ENCODE measurements at places on chromosomes 1 and 21.

DNA sequence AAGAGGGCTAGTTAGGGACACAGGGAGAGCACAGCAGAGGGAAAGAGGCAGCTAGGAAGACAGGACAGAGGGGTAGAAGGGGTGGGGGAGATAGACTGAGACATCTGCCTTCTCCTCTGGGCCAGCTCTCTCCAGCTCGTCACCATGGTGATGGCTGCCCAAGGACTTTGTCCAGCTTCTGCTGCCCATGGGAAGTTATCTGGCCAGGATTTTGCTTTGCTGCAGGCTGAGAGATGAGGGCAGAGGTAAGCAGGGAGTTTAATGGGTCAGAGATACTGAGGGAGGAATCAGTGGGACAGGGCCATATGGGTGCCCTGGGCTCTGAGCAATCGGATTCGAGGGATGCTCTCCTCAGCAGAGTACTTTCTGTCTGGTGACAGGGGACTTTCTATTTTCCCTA lies 34.5 kb upstream of the GPR37L1 start:
- no peak for DNase-seq

DNA sequence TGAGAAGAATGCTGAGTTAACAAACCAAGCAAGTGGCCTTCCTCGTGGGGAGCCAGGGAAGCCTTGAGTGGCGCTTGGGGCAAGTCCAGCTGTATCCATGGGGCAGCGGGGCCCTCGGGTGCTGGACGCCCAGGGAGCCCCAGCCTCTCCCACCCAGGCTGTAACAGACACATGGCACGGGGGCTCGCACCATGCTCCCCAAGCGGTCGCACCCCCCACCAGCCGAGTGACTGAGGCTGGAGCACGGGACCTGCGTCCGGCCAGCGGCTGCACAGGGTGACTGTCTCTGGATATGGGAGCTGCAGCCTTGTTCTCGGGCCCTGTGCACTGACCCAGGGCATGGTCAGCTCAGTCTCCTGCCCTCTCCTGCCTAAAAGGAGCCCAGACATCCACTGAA lies 53.9 kb upstream of the ACTRT2 start:
- no peak for DNase-seq

GRCh38 chr21:34553151-34553952 lies 41.3 kb upstream of the KCNE1 start:
- DNase-seq: no peak

GRCh38 chr21:29793712-29794111 lies 146.1 kb downstream of the GRIK1 start:
- no peak for DNase-seq

DNA sequence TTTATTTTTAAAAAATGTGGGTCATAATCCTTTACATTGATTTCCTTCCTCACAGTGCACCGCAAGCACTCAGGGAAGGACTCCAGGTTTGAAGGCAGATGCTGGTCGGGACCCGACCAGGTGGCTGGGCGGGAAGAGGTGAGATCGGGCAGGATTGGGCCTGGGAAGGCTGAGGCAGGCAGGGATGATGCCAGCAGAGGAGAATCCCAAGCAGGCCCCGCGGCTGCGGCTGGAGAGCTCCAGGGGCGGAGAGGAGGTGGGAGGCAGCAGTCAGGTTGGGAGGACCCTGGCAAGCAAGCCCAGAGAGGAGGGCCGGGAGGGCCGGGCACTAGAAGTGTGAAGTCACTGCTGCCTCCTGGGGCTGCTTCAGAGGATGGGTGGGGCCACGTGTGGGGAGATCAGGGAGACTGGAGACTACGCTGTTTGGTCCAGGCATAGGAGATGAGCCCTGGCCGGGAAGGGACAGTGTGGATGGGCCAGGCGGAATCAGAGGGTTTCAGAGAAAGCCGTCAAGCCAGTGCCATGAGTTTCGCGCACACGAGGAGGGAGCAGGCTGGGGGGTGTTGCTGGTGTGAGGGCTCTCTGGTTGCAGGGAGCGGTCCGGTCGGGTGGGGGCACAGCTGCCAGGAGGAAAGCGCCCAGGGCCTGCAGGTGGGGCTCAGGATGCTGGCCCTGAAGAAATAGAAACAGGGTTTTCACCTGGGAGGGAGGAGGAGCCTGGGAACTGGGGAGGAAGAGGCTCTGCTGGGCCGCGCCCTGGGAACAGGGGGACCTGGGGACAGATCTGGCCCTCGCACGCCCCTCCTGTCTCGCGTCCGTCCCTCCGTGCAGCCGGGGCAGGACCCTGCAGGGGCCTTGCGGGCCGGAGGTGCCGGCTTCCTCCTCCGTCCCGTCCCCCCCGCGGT lies 888 bp upstream of the COL18A1 start:
- DNase-seq: no peak

- no peak for DNase-seq
These were observed 11.6 kb downstream of the SELP start for GRCh38 chr1:169618367-169618766.

DNA sequence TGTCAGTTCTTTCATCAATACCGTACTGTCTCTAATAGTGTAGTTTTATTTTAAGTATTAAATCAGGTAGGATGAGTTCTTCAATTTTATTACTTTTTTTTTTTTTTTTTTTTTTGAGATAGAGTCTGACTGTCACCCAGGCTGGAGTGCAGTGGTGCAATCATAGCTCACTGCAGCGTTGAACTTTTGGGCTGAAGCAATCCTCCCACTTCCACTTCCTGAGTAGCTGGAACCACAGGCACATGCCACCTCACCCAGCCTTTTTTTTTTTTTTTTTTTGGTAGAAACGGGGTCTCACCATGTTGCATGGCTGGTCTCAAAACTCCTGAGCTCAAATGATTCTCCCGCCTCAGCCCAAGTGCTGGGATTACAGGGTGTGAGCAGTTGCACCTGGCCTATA lies 44.3 kb downstream of the INAVA start:
- DNase-seq: no peak

GRCh38 chr1:190975827-190976226 lies 498.2 kb upstream of the BRINP3 start:
- no peak for DNase-seq

DNA sequence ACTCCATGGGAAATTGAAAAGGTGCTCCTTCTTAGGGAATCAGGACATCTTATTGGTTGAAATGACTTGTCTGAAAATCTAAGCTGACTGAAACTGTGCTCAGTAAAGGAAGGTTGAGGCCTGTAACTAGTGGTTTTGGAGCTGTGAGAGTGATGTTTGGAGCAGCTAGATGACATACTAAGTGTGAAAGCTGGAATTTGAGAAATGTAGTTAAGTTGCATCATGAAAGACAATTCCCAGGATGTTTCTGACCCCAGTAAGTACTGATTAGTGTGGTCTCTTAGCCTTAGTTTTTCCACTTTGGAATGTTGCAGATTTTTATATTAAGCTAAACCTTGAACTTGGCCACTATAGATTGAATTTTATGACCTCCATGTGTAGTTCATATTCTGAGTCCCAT lies 154.9 kb downstream of the PAPPA2 start:
- no peak for DNase-seq

DNA sequence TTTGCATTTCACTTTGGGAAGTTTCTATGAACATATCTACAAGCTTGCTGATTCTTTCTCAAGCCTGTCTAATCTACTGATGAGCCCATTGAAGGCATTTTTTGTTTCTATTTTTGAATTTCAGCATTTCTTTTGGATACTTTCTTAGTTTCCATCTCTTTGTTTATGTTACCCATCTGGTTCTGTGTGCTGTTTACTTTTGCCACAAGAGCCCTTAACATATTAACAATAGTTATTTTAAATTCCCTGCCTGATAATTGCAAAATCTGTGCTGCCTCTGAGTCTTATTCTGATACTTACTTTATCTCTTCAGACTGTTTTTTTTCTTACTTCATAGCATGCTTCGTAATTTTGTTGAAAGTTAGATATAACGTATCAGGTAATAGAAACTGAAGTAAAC lies 75.8 kb upstream of the ZRANB2 start:
- no peak for DNase-seq

GRCh38 chr1:248751142-248751541 lies 4.4 kb downstream of the LYPD8 start:
- peak; percentile 14 for DNase-seq

DNA sequence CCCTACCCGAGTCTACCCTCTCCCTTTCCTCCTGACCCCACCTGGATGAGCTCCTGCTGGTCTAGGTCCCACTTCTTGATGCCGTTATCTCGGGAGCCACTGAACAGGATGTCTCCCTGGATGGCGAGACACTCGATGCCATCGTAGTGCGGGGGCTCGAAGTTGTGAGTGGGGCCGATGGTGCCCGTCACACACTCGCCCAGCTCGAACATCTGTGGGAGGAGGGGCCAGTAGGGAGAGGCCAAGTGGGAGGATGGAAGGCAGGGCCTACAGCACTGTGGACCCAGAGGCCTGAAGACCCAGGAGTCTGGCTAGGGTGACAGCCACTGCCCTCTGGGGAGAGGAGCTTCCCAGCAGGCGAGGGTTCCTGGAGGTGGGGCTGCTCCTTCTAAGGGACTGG lies 48.1 kb downstream of the KIF21B start:
- DNase-seq: no peak

DNA sequence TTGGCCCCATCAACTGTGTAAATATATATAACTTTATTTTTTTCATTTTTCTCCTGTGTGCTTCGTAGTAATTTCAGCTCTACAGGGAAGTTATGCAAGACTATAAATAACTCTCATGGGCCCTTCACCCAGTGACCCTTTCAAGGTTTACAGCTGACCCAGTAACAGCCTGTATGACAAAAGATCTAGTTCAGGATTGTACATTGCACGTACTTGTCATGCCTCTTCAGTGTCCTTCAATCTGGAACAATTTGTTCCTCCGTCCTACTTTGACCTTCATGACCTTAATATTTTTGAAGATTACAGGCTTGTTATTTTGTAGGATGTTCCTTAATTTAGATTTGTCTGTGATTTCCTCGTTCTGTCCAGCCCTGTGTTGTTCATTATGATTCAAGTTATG lies 40.5 kb downstream of the BRINP2 start:
- no peak for DNase-seq

DNA sequence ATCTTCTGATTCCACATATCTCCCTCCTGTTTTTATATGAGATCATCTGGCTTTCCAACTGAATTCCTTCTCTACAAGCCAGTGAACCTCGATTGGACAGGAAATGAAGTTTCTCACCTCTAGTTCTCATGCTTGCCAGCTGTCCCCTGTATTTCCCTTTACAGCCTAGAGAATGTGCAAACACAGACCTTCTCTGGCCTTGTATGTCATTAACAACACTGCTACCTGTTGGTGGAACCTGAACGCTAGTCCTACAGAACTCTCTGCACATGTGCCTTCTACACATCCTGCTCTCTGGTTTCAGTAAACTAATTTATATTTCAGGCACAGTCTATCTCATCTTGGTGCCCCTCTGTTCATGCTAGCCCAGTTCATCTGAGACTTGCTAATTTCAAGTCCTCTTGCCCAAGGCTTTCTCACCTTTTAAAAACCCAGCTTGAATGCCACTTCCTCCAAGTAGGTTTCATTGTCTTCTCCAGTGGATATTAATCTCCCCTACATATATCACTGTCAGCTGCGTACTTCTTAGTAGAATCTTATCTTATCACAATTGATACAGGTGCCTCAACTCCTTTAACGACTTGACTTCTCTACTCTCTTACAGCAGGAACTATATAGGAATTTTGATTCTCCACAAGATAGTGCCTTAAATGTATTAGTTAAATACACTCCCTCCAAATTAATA lies 549.9 kb downstream of the PLPP3 start:
- DNase-seq: no peak

GRCh38 chr1:104854529-104854928 lies 1104.8 kb downstream of the AMY1C start:
- DNase-seq: no peak

DNA sequence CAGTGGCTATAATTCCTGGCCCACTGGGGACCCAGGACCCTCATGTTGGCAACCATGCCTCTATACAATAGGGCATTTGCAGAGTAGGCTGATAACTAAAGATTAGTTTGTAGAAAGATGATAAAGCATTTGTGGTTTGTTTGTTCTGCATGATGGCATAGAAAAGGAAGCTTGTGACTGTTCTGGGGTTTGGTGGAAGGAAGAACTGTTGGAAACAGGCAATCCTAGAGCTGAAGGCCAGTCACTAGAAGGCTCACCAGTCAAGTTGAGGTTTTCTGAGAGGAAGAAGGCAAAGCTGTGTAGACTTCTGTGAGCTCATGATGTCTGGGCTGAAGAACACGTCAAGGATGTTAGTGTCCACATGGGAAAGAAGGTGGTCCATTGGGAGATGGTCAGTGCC lies 140.3 kb upstream of the VANGL1 start:
- DNase-seq: no peak

- DNase-seq: no peak
These were observed 70.9 kb upstream of the ETS2 start for GRCh38 chr21:38734646-38735365.

- DNase-seq: no peak
These were observed 109.9 kb upstream of the CXADR start for GRCh38 chr21:17402937-17403336.

- no peak for DNase-seq
These were observed 13.2 kb upstream of the QSOX1 start for GRCh38 chr1:180141381-180141934.

GRCh38 chr1:93880731-93881130 lies 1.7 kb upstream of the DNTTIP2 start:
- no peak for DNase-seq

DNA sequence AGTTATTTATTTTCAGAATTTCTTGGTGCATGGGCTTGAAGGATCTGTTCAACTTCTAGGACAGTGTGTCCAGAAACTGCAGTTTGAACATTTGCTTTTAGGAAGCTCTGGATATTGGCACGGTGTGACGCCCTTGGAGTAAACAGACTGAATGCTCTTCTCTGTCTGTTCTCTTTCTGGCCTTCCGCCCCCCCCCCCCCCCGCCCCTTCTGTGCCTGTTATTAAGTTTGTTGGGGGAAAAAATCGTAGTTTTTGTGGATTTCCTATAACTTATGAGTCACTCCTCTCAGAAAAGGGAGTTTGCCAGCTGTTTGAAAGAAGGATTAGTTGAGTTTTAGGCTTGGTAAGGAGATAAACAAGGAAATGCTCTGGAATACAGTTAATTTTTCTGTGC lies 1.2 kb downstream of the KCTD3 start:
- DNase-seq: peak; percentile 52

DNA sequence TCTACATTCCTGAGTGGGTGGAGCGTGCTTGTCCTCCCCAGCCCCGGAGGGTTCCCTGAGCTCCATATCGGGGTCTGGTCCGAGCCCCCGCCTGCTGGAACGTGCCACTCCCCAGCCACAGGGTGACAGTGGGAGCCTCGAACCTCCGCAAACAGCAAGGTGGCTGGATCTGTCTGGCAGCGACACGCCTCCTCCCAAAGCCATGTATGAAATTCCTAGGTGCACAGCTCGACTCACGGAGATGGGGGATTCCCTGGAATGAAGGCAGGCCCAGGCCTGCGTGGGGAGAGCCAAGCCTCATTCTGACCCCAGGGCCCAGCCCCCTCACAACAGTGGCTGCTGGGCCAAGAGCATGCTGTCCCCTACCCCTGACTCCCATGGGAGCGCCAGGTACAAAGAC lies 32.9 kb downstream of the TP73 start:
- no peak for DNase-seq
